ENCODE measurements at places on chromosomes 5 and 9.

- no peak for DNase-seq
Observed at GRCh38 chr9:136762221-136762691, 2.1 kb downstream of the LCN15 start.

DNA sequence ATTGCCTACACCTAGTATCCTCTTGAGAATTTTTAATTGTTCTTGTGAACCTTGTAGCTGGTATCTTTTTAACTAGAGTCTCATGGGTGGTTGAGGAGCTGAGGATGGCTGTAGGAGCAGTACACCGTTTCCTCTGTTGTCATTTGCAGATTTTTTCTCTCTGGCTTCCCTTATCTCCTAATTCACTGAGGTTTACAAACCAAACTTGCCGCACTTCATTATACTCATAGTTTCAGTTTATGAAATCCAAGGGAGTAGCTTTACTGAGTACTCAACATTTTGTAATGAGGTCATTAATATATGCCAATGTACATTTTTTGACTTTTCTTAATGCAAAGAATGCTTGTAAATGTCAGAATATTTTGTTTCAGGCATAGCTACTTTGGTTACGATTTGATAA, 154.2 kb downstream of the CCDC171 start:
- DNase-seq = no peak

- no peak for DNase-seq
Observed at GRCh38 chr5:176775409-176775808, 35.0 kb upstream of the UNC5A start.

DNA sequence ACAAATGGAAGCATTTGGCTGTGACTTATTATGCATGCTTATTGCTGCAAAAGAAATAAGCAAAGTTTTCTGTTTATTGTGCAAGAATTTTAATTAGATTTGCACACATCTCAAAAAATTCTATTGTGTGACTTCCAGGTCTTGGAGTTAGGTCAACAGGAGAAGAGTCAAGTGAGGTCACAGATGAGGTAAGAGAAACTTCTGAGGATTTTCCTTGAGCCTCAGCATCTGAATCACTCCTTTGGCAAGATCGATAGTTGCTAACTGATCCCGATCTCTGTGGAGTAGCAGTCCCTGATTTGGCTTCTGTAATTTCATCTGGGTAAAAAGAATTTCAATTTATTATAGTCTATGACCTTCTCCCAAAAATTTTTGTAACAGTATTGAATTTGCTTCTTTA, 6.9 kb upstream of the TTC33 start:
- DNase-seq = no peak

- DNase-seq = no peak
Observed at GRCh38 chr5:52754051-52754450, 33.7 kb upstream of the ITGA1 start.

GRCh38 chr5:179294891-179295777, 50.1 kb downstream of the ADAMTS2 start:
- DNase-seq = no peak

DNA sequence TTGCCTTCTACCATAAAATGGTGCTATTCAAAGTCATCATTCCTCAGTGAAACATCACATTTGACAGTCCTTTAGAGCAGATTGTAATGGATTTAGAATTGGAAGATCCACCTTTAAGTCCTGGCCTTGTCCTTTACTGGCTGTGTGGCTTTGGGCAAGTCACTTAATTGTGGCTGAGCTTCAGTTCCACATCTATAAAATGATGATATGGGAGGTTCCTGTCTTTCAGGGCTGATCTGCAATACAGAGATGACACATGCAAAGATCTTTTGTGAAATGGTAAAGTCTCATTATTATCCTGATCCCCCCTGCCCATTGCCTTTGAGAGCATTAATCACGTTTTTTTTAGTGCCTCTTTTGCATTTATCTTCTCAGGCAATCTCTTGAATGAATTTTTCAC, 58.2 kb downstream of the ZFAND5 start:
- no peak for DNase-seq

DNA sequence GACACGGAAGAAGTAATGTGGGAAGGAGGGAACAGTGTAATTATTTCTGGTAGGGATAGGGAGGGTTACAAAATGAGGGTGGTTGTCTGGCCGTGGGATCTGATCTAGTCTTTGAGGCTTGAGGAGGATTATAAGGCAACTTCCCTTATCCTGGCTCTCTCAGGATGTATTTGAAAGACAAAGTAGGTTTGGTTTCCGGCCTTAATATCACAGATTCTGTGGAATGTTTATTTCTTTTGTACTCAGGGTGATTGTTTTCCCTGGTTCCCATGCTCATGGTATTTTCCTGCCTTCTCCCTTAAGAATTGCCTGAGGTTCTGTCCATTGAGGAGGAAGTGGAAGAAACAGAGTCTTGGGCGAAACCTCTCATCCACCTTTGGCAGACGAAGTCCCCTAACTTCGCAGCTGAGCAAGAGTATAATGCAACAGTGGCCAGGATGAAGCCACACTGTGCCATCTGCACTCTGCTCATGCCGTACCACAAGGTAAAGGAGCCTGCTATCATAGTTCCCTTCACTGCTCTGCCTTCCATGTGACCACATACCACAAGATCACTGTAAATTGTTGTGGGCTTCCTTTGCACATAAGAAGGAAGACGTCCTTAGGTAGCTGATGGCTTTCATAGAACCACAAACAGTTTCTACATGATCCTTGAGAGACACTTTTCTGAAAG, 253.8 kb downstream of the KDM4C start:
- DNase-seq = no peak
